ENCODE measurements at places on chromosomes 16 and 17. TPM values are rescaled to one million over a fixed set of nuclear protein-coding genes. Genes with fewer than 3 reads are reported as not detected.

DNA sequence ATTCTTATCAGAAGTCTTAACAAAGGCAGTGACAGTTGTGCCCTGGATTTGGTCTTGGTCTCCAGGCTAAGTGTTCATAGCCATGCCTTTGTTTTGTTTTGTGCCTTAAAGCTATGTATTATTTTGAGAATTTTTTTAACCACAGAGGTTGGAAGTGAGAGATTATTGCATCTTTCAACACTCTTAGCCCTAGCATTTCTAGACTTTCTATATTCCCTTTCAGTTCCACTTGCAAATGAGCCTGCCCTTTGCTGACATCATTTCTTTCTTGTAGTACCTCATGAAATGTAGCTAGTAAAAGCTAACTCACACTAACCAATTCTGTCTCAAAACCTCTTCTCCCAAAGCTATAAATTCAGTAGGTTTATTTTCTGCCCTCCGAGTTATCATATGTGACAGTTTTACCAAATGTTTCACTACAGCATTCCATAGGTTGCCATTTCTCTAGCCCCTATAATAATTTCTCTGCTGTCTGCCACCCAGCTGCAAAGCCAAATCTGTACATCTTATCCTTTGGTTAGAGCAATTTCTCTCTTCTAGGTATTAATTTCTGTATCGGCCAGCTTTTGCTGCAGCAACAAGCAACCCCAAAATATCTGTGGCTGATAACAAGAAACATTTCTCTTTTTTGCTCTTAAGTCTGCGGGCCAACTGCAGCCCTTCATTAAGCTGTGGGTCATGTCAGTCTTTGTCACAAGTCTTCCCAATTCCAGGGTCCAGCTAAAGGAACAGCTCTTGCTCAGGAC is 14.2 kb upstream of the CCL1 start:
- DNase-seq: no peak

DNA sequence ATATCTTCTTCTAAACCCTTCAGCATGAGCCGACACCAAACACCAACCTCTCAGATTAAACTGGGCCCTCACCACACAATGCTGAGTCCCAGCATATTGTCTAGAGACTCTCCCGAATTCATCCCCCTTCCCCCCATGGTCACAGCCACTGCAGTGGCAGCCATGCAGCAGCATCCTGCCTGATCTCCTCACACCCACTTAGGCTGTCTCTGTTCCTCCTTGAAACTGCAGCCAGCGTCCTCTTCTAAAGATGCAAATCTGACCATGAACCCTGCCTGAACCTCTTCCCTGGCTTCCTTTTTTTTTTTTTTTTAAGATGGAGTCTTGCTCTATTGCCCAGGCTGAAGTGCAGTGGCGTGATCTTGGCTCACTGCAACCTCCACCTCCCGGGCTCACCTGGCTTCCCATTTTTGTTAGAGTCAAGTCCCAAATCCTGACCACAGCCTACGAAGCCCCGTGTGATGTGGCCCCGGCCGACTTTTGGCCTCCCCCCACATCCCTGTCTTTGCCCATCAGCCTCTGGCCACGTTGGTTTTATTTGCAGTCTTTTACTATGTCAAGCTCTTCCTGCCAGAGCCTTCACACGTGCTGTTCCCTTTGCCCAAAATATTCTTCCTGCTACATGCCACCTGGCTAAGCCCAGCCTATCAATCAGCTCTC is 2.8 kb downstream of the FA2H start:
- DNase-seq: no peak

DNA sequence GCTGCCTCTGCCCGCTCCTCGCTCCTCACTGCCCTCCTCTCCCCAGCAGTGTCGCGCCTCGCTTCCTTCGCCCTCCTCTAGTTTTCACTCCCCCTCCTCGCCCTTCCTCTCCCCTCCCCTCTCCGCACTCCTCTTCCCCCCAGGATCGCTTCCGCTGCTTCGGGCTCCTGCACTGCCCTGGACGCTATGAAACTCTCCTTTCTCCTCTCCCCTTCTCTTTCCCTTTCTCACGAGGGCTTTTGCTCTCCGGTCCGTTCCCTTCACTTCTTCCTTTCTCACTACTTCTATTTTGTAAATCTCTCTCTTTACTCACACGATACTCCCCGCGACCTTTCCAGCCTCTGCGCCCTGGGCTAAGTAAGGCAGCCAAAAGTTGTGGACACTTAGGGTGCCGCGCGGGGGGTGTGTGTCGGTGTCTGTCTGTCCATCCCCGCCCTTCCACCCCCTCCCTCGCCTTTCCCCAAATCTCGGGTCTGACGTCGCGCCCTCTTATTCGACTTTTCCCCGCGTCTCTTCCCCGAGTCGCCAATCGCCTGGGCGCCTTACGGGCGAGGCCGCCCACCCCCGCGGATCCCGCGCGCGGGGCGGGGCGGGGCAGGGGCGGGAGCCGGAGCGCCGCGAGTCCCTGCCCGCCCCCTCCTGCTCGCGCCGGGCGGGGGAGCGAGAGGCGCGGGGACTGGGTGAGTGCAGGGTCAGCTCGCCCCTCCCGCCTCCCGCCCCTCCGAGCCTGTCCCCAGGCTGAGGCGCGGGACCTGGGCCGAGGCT is at the start of gene IRX3:
Gene IRX3 (minus strand): TSS at position 422 of the 765 bp plus-strand sequence. CDS start 737 bp downstream, outside the sequence.
- DNase-seq: peak; percentile 97

DNA sequence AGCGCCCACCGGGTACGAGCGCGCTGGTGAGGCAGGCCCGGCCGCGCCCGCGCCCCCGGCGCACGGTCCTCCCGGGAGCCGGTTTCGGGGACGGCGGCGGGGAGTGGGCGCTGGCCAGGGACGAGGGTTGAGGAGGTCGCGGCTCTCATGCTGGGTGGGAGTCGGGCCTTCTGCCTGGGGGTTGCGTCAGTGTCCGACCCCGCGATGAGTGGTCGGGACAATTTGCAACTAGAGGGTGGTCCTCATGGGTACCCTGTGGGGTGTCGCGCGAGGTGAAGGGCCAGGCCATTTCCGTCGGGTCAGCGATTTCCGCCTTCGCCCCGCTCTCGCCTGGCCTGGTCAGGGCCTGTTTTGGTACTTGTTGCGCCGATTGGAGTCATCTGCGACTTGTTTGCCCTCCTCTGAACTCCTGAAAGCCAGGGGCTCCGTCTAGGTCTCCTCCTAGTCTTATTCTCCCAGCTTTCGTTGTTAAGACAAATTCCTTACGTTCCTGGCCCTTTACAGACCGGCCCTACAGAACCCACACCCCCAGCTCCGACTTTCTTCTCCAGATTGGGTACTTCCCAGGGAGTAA is 14.9 kb downstream of the NAA60 start:
- no peak for DNase-seq

Gene PROCA1
- 4.6 TPM for total RNA-seq

Gene RBFOX1
- total RNA-seq: 1.8 TPM

Gene ZNF287
- total RNA-seq: 13.7 TPM

GRCh38 chr16:68972720-68973119 is 129.4 kb downstream of the TANGO6 start:
- peak; percentile 40 for DNase-seq

Gene TPSD1
- 1.7 TPM for total RNA-seq

DNA sequence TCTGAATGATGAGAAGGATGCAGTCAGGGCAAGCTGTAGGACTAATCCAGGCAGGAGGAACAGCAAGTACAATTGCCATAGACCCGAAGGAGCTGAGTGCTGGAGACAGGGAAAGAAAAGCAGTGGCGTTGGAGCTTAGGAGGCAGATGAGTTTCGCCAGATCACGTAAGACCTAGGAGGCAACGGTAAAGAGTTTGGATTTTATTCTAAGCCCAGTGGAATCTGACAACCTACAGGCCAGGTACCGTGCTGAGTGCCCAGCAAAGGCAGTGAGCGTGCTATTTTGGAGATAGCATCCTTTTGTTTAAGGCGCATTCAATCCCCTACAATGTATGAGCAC is 1.2 kb downstream of the USP43 start:
- no peak for DNase-seq

DNA sequence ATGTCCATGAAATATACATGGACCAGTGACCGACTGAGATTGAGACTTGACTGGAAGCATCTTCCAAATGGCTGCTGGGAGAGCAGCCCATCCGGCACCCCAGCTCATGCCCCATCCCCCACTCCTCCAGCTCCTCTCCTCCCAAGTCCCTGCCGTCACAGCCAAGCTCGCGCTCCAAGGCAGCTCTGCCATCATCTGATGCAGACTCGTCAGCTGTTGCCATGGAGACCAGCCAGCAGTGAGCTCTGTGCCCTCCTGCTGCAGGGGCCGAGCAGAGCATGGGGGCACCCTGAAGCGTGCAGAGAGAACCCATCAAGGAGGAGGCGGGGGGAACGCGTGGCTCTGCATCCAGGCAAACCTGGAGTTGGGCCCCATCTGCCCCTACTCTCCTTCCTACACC is 74.5 kb upstream of the TNRC6C start:
- DNase-seq: peak; percentile 45

GRCh38 chr16:51312363-51313150 is 161.5 kb upstream of the SALL1 start:
- no peak for DNase-seq

- DNase-seq: peak; percentile 58
Observed at GRCh38 chr17:79201536-79202227, 127.1 kb downstream of the ENGASE start.

GRCh38 chr17:63185420-63185819 is 219.4 kb downstream of the TANC2 start:
- DNase-seq: no peak

- no peak for DNase-seq
Observed at GRCh38 chr17:65820811-65821210, 259.4 kb upstream of the AXIN2 start.

DNA sequence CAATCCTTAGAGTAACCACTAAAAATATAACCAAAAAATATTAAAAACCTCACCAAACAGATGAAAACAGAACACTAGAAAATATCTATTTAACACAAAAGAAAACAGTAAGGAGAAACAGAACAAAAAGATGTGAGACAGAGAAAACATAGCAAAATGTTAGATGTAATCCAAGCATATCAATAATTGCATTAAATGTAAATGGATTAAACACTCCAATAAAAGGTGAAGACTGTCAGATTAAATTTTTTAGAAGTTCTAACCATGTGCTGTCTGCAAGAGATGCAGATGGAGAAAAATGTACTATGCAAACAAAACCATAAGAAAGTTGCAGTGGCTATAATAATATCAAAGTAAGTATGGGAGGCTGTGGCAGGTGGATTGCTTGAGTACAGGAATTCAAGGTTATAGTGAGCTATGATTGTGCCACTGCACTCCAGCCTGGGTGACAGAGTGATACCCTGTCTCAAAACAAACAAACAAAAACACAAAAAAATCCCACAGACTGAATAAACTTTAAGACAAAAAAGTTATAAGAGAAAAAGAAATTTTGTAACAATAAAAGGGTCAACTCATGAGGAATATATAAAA is 53.9 kb downstream of the ADCY9 start:
- no peak for DNase-seq

Gene KRT9
- not detected for total RNA-seq

Gene RAP1GAP2
- total RNA-seq: 0.04 TPM

- DNase-seq: no peak
Observed at GRCh38 chr17:4815043-4815675, 8.2 kb downstream of the PLD2 start.

- no peak for DNase-seq
Observed at GRCh38 chr17:62824290-62825131, 16.4 kb upstream of the MARCHF10 start.

DNA sequence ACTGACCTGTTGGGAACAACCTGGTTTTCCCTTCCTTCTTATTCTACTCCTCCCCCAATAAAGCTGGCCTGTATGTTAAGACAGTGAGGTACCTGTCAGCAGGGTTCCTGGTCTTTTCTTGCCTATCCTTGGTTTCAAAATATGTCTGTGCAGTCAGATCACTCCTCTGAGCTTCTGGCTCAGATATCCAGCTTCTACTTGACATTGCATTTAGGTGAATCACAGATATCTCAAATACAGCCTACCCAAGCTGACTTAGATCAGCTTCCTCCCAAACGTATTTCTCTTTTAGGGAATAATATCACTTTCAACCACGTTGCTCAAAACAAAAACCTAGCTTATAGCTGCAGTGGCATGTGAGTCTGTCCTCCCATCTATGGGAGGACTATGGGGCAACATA is 48.7 kb downstream of the TEX14 start:
- DNase-seq: no peak

DNA sequence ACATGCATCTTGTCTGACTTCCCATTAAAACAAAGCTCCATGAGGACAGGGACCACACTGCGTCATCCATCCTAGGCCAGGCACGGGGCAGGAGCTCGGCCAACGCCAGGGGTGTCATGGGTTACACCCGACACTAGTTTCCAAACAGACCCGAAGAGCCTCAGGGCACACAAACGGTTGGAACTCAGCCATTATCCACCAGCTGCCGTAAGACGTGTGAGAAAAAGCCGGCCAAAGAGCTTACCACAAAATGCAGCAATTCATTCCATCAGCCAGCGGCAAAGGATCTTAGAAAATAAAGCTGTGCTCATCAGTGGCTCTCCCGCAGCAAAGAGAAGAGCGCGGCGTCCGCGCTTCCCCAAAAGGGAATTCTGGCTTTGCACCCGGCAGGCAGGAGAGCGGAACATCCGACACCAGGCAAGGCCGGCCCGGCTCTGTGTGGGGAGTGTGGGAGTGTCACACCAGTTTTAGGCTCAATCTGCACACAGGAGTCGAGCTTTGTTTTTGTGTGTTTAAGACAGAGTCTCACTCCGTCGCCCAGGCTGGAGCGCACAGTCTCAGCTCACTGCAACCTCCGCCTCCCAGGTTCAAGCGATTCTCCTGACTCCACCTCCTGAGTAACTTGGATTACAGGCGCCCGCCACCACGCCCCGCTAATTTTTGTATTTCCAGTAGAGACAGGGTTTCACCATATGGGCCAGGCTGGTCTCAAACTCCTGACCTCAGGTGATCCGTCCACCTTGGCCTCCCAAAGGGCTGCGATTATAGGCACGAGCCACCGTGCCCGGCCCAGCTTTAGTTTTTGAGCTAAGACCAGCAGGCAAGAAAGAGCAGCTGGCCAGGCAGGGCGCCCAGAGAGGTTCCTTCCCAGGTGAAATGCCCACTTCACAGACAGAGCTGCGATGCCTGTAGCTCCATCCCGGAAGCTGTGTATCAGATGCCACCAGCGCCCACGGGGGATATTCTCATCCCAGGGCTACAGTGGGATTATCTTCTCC is 1.5 kb downstream of the SLC38A8 start:
- DNase-seq: no peak

DNA sequence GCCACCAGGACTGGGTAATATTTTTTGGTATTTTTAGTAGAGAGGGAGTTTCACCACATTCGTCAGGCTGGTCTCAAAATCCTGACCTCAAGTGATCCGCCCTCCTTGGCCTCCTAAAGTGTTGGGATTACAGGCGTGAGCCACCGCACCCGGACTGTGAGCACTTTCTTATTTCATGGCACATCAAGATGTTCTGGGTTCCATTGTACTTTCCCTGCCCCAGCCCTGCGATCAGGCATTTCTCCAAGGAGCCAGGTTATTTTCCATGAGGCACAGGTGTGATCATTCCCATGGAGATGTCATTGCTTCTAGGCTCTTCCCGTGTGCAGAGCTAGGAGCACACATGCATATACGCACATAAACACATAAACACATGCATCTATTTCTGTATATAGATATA is 2.6 kb upstream of the ANKRD40CL start:
- DNase-seq: no peak

DNA sequence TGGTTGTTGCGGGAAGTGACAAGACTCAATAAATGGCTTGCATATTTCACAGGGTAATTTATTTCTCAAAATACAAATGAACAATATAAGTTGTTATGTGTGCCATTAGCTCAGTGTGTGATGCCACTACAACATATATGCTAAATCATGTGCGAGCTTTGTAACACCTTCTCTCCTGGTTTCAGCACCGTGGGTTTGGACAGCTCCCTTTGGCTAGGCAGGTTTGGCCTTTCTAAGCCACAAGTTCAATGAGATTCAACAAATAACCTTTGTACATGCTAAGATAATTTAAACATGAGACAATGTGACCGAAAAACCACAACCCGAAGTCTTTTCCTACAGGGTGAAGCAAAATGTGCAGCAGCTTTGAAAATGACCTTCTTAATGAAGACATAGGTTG is 563.9 kb downstream of the TMEM114 start:
- DNase-seq: peak; percentile 9

Measured in A673 (cell line).